ENCODE measurements at places on chromosomes 4 and X.

DNA sequence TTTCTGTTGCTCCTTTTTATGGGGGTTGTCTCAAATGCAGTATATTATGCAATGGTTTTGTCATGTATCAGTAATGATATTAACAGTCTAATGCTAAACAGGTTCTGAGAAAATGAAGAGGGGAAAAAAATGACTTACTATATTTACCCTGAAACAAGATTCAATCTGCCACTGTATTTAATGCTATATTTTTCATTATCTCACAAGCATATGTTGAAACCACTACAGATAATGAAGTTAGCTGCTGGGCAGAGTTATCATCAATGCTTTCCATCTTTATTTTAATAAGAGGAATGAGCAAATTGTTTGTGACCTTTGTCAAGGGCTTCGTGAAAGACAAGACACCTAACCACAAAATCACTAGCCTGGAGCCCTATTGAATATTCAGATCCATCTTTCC, 32.6 kb upstream of the NAA11 start:
- no peak for DNase-seq

DNA sequence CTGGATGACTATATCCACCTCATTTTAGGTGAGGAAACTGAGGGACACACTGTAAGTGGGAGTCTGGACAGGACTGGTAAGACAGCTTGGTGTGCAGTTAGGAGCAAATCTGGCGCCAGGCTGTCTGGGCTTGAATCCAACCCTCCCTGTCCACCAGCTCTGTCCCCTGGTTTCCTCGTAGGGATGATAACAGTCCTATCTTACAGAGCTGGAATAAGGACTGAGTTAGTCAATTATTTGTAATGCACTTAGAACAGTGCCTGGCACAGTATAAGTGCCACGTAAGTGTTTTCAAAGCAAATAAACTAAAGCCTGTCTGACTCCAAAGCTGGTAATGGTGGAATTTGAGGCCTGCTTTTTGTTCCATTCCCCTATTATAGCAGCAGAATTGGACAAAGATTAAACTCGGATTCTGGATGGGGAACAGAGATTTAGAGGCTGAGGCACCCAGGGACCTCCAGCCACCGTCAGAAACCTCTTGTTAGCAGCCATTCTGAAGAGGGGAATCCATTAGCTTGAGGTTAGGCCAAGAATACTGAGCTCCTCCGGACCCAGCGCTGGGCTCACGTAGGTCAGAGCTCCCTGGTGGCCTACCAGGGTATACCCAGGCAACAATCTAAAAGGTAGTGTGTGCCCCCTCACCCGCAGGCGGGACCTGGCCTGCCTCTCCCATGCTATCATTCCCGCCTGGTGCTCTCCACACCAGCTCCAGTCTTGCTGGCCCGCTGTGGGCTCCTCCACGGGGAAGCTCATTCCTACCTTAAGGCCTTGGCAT, 102.1 kb downstream of the UCHL1 start:
- DNase-seq: no peak

DNA sequence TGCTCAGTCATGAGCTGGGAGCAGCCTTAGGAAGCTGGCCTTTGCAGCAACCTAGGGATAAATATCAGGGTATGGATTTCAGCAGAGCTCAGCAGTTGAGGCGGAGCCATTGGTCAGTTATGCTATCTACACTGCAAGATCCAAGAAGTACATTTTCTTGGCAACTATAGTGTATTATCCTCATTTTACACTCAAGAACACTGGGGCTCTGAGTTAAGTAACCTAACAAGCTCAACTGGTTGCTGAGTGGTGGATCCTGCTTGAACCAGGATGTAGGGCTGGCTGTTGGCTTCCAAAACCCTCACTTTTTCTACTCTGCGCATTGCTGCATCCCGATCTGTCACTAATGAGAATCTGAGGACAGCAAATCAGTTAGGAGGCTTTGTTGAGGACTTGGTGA, 1.5 kb upstream of the SCARB2 start:
- DNase-seq: no peak

- no peak for DNase-seq
Measured at GRCh38 chrX:121010218-121010617, 24.7 kb upstream of the CT47A1 start.

DNA sequence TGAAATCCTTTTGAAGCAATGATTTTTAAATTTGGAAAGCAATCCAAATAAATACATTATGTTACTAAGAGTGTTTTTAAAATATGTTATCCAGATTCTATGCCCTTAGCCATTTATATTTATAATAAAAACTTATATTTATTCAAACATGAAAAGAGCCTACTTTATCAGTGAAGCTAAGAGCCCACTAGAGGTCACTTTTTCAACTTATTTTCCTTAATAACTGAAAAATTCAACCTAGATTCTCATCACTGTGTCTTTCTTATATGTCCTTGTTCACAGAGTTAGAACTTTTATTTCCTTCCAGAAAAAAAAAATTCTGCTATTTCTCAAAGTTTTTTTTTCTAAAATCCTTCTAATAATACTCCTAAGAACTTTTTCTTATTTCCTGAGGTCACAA, 23.9 kb downstream of the PRDM8 start:
- DNase-seq: no peak

All from CD4-positive, alpha-beta T cell treated with Interleukin-21 for 1 hour (primary cell).